ENCODE measurements at places on chromosomes 12 and 14.

DNA sequence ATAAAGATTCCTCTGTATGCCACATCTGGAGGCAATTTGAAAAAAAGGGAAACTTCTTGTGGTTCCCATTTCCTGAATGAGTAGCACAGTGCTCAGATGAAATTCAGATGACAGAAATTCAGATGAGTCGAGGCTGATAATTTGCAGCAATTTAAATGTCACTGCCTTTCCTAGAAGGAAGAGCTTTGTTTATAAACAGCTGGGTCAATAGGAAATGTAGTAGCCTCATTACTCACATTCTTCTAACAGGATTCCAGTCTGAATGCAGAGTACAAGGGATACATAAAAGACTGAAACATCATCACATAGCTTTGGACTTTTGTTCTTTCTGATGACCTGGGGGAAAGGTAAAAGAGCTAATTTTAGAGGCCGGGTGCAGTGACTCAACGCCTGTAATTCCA lies 11.3 kb upstream of the DACT1 start:
- no peak for DNase-seq

- DNase-seq, result no peak
These were observed 32.6 kb upstream of the CD9 start for GRCh38 chr12:6167327-6168280.

DNA sequence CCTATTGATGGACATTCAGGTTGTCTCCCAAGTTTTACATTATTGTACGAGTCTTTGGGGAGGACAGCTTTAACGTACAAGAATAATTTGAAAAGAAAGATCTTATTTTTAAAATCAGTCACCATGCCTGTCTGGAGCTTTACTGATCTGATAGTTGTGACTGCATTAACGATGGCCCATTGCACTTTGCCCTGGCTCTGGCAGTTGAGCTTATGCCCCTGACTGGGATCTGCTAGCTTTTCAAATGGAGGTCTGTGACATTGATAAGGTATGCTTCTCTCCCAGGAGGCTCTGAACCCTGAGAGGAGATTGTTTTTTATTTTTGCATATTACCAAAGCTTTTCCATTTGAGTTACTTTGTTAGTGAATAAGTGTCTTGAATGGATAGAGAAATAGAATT lies 17.9 kb upstream of the RAB3IP start:
- DNase-seq, result no peak

- peak; percentile 47 for DNase-seq
These were observed 486 bp upstream of the AKT1 start for GRCh38 chr14:104795781-104796686.

DNA sequence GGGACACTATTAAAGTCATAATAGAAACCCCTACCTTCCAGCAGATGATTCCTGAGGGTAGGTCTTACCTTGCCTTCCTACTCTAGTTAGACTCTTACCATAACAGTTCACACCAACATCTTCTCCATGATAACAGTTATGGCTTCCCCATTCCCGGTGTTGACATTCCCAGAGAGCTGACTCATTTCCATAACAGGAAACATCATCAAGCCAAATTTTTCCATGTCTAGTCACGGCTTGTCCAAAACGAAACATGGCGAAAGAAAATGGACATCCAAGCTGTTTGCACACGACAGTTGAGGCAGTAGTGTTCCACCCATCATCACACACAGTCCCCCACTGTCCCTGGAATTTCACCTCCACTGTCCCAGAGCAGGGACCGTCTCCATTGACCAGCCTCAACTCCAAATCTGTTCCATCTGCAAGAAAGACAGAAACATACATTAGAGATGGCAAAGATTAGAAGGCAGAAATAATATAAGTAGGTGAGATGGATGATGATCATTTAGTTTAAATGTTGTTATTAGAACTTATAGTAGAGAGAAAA lies 10.6 kb downstream of the CD163L1 start:
- no peak for DNase-seq

DNA sequence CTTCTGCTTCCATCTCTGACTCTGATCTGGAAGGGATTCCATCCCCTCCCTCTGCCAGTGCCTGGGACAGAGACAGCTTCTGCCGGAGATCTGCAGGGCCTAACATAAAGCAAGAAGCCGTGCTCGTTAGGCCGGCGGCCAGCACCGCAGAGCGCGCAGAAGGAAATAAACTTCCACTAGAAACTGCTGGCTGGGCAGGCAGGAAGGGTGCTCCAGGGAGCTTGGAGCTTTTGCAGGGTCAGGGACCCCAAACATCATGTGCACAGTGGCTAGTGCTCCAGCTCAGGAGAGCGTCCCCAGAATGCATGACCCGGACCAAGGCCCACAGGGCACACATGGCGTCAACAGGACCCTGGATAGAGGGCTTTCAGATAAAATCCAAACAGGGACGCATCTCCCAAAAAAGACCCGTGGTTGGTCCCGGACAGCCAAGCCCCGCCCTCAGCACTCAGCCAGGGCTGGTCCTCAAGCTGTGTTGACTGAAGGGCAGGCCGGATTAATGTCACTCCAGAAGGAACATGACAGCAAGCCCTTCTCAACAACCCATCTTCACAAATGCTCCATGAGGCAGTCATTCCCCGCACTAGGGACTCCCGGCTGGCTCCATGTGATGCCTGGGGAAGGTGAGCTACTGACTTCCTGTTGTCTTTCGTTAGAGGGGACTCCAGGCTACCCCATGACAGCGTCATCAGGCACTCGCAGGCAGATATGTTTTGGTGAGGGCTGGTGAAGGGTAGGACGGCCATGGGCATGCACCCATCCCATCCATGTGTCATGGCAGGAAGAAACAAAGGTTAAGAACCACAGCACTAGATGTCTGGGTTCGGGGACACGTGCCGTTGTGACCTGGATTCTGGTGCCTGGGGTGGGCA lies 121.5 kb downstream of the CALM1 start:
- DNase-seq, result no peak

- no peak for DNase-seq
These were observed at the start of gene TAS2R7 for GRCh38 chr12:10802587-10802986. TSS of gene TAS2R7 (minus strand) at chr12:10802627. CDS start at chr12:10802570, 57 bp downstream.

GRCh38 chr14:64654246-64654900 lies 49.9 kb upstream of the PLEKHG3 start:
- no peak for DNase-seq

- no peak for DNase-seq
These were observed 20.0 kb downstream of the CRACR2A start for GRCh38 chr12:3732901-3733300.

GRCh38 chr14:90656973-90657372 lies 159.3 kb downstream of the TTC7B start:
- no peak for DNase-seq

GRCh38 chr12:124617615-124618014 lies 50.2 kb upstream of the NCOR2 start:
- DNase-seq, result no peak

DNA sequence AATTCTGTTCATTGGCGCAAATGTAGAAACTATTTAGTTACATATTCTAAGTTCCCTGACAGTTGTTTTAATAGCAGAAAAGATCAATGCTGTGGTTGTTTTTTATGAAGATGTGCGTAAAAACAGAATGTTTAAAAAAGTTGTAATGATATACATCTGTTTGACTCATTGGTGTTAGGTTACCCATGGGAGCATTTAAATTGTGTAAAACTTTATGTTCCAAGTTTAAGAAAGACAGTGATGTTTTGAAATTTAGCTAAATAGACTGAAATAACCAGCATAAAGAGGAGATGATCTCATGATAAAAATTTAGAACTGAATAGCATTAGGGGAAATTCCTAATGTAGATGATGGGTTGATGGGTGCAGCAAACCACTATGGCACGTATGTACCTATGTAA lies 3.6 kb downstream of the PELI2 start:
- DNase-seq, result no peak

GRCh38 chr12:93738199-93739058 lies 61.3 kb downstream of the CRADD start:
- no peak for DNase-seq

- DNase-seq, result no peak
These were observed 4.5 kb upstream of the CACNA2D4 start for GRCh38 chr12:1922985-1923384.

DNA sequence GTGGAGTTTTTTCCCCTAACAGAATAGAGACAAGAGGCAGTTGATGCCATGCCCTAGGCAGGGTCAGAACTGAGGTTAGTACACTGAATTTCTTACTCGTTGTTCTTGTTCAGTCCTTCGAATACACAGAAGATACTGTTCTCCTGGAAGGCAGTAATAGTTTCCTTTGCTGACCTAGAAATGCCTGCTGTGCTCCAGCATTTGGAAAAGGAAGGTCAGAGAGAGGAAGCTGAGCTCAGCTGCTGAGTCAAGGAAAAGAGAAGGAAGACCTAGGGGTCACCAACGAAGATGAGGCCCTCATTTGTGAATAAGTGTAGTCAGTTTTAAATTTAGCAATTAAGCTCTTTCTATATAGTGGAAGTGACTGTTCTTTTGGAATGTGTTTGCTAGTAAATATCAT lies 100.1 kb downstream of the CRADD start:
- DNase-seq, result no peak

DNA sequence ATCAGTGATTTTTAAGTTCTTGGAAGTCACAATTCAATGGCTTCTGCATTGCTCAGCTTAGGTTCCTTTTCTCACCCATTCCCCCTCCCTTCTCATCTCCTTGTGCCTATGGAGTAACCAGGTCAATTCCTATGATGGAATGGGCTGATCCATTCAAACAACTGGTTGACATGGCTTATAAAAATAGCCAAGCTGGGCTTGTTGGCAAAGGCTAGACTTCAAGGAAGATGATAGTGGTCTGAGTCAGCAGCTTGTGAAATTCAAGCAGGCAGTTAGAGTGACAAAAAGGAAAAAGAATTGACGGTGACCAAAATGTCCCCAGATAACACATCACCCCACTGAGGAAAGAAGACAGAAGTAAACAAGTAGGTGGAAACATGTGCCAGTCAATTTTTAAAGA lies 119.9 kb upstream of the PCED1B start:
- no peak for DNase-seq

GRCh38 chr12:47832263-47832933 lies 12.7 kb upstream of the HDAC7 start:
- no peak for DNase-seq

DNA sequence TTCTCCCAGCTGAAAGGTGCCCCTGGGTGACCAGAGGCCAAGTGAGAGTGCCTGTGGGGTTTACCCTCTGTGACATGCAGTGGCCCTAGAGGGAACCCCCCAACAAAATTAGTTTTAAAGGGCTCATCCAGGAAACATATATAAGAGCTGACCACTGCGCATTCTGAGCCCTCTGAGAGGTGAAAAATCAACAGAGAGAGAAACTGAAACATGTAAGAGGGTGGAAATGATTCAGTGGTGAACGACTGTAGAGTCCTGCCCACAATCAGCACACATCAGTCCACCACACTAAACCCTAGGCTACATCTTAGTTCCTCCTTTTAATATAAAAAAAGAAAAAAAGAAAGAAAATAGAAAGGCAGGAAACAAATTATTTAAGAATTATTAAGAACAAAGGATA lies 21.0 kb upstream of the ACSM4 start:
- DNase-seq, result no peak

All from activated T-helper 1 cell treated with anti-CD3 and anti-CD28 coated beads, Interleukin-2, amount 50 U/mL, for 16 hours (primary cell).